ENCODE measurements at places on chromosomes 1 and 21.

GRCh38 chr1:221097479-221098281, 218.4 kb downstream of the HLX start:
- peak; percentile 96 for DNase-seq

- no peak for DNase-seq
These were observed 29.7 kb downstream of the MRPL39 start for GRCh38 chr21:25577424-25578055.

DNA sequence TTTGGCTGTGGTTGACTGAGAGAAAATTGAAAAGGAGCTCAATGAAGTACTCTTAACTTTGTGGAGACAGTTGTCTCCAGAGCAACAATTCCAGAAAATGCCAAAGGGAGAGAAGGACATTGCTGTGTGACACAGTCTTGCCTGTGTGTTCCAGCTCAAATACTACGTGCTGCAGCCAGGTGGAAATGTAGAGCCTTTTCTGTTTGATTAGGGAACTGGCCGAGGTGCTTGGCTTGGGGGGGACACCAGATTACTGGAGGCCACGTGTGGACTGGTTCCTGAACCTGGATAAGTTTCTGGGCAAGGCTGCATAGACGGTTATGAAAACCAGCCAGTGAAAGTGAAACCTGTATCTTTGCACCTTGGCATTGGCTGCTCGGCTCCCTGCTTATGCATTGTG, 217.9 kb downstream of the CTH start:
- DNase-seq: no peak

DNA sequence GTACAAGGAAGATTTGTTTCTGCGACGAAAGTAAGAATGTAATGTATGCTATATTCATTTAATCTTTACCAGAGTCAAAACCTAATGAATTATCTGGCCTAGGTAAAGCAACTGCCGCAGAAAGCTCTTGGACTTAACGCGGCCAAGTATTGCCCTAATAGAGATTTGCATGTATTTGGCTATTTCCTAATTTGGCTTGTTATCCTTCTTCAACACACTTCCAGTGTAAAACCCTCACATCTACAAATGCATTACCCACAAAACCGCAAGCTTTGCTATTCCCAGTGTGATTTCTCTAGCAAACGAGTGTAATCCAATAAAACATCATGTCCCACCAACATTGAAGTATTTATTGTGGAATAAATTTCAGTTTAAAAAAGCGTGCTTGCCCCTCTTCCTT, 123.8 kb upstream of the LMO4 start:
- no peak for DNase-seq

GRCh38 chr1:220997791-220998190, 118.5 kb downstream of the HLX start:
- DNase-seq: no peak

All from SIG-M5 (cell line).